Foreskin keratinocyte (primary cell): ENCODE measurements at places on chromosomes 5 and 9. TPM values are rescaled to one million over a fixed set of nuclear protein-coding genes. Genes with fewer than 3 reads are reported as not detected.
A peak's percentile ranks its signal among the peaks of the same experiment; 100 is the strongest.

- DNase-seq = peak; percentile 56
Measured at GRCh38 chr9:4674783-4675182, 4.6 kb upstream of the CDC37L1 start.

DNA sequence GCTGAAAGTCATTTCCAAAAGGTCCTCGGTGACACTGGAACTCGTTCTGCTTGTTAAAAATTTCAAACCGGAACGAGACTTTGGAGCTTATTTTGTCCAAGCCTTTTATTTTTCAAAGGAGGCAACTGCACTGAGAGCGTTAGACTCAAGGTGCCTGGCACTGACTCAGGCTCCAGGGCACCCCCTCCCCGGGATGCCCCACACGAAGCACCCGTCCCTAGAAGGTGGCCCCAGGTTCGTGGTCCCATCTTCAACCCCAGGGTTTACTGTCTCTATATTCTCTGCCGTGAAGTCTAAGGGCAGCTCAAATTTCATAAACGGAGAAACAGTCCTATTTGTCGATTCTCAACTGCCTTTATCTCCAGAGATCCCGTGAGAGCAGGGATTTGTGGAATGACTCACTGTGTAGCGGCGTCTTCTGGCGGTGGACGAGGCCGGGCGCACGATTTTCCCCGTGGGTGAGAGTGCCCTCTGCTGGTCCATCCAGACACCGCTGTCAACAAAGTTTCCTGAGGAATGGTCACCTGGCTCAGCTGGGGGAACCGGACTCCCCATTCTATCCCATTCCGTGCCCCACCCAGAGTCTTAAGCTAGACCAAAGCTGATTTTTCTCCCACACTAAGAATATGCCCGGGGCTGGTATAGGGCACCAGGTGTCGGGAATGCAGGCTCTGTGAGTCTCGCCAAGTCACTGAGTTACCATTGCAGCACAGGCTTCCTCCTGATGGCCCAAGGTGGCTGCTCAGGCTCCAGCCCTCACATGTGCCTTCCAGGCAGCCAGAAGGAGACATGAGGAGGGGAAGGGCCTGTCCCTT lies 27.1 kb upstream of the SLC6A19 start:
- DNase-seq = no peak

GRCh38 chr5:64497386-64497785 lies 8.4 kb upstream of the RGS7BP start:
- DNase-seq = peak; percentile 15

GRCh38 chr9:91611582-91611981 lies 187.9 kb upstream of the NFIL3 start:
- DNase-seq = no peak

- no peak for DNase-seq
Measured at GRCh38 chr5:169085212-169085611, 215.7 kb downstream of the SLIT3 start.

- DNase-seq = no peak
Measured at GRCh38 chr9:117826837-117827236, 122.6 kb downstream of the TLR4 start.

- no peak for DNase-seq
Measured at GRCh38 chr5:136055612-136056309, 27.0 kb downstream of the TGFBI start.

DNA sequence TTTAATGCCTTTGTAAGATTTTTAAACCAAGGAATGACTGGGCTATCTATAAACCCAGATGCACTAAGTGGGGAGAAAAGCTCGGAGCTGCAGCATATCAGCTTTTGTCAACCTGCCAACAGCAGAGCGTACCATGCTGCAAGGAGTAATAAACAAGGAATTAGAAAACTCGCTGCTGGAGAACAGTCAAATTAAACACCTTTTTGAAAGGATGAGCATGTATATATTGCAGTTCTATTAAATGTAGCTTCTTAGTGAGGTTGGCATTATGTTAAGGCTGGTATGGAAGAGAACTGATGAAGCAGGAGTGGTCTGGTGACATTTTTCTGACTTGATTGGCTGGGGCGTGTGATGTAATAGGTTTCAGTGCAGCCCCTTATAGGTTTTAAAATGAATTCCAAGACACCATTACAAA lies 74.7 kb downstream of the PIK3R1 start:
- DNase-seq = no peak

DNA sequence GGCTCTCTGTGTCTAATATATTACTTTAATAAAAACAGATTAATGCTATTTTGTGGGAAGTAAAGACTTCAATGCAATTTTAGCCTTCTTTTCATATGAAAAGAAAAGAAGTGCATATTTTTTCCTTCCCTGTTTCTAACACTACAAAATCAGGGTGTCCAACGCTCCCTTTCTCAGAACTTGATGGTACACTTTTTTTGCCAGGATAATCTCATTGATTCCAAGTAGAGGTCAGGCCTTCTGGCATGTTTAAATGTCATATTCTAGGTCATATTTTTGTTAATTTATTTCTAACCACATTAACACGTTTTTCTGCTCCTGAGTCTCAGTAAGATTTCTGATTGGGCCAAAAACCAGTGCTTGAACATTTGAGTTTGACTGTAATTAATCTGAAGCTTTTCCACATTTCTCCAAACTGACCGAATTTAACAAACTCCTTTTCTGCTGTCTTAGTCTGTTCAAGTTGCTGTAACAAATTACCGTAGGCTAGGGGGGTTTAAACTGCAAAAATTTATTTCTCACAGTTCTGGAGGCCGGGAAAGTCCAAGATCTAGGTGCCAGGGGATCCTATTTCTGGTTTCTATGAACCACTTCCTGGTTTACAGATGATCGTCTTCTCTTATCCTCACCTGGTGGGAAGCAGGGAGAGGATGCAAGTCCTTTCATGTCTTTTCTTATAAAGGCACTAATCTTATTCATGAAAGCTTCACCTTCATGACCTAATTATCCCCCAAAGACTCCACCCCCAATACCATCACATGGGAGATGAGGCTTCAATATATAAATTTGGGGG lies 63.2 kb upstream of the ELL2 start:
- peak; percentile 94 for DNase-seq

DNA sequence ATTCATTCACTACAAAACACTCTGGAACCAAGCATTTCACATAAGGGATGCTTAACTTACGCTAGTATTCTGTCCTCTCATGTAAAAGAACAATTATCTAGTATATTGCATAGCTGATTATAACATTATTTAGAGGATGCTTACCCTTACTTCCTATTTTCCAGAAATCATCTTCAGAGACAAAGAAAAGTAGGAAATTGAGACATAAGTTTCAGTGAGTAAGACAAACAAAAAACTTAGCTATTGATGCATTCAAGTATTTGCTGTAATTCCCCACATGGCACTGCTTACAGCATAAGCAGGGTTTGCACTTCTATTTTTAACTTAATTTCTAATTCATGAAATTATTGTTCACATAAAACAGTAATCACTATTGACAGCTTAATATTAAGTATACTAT lies 104.8 kb upstream of the SREK1 start:
- no peak for DNase-seq

The MYOZ3 gene
- total RNA-seq = 0.34 and 0.53 TPM in 2 replicates
